ENCODE measurements at places on chromosomes 12 and 14.

- DNase-seq: no peak
Observed at GRCh38 chr14:99239661-99240092, 32.3 kb downstream of the BCL11B start.

GRCh38 chr12:124512667-124513296, 54.6 kb downstream of the NCOR2 start:
- peak; percentile 84 for DNase-seq

- no peak for DNase-seq
Observed at GRCh38 chr14:61456720-61457119, 135.3 kb downstream of the PRKCH start.

DNA sequence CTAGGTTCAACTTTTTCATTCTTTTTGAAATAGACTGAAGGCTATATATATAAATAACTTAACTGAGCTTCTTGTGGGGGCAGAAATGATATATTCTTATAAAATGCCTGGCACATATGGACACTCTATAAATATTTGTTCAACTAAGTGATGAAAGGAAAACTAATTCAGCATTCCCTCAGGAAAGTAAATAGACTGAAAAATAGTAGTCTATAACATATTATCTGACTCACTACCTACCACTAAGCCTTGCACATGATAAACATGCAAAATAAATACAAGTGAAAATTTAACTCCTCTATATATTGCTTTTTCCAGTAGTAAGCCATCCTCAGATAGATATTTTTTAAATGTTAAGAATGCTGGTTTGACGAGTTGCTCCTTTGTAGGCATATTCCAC, 15.7 kb upstream of the BMAL2 start:
- no peak for DNase-seq

GRCh38 chr14:53217316-53217994, 64.3 kb upstream of the DDHD1 start:
- peak; percentile 82 for DNase-seq

DNA sequence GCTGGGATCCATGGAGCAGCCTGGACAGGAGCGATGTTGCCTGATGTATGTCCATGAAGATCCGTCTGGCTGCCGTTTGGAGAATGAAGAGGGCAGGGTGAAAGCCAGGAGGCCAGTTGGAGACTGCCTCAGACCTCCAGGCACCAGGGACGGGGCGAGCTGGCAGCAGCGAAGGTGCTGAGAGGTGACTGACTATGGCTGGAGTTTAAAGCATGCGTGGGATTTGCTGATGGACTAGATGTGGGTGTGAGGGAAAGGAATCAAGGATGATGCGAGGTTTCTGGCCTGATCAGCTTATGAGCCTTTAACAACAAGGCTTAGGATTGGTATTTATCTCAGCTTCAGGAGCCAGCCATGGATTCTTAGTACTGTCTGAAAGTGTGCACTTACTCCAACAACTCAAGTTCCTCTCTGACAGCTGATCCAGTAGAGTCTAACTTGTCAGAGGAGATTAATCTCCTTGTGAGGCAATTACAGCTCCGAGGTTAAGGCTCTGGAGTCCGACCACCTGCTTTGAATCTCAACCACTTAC, 49.4 kb downstream of the DYNC1H1 start:
- DNase-seq: no peak

GRCh38 chr12:11397366-11397765, 2.0 kb upstream of the PRB2 start:
- DNase-seq: no peak

DNA sequence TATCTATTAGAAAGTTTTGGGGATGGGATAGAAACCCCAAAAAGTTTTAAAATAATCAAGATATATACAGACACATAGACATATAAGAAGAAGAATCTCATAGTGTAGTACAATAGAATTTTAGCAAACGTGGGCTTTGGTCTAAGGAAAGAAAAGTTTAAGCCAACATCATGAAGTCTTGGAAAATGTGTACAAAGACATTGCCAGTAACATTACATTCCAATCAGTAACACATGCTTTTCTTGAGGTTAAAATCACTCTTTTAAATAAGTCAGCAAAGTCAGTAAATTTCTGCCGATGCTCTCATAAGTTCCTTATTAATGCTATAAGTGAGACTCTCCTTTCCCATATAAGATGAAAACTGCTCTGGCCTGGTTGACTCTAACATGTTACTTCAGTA, 201.1 kb upstream of the LRIG3 start:
- no peak for DNase-seq

DNA sequence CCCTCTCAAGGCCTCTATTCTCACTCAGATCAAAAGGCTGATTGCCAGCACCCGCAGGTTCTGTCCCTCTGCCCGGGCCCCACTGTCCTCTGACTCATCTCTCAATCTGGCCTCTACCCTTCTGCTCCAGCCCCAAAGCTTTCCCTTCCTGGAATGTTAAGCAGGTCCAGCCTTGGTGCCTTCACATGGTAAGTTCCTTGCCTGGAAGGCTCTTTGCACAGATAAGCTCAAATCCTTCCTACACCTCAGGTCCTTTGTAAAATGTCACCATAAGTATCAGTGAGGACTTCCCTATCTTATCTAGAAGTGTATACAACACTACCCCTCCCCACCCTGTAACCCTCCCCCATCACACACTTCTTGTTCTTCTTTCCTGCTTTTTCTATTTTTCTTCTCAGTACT, 22.2 kb downstream of the LPCAT3 start:
- DNase-seq: no peak

DNA sequence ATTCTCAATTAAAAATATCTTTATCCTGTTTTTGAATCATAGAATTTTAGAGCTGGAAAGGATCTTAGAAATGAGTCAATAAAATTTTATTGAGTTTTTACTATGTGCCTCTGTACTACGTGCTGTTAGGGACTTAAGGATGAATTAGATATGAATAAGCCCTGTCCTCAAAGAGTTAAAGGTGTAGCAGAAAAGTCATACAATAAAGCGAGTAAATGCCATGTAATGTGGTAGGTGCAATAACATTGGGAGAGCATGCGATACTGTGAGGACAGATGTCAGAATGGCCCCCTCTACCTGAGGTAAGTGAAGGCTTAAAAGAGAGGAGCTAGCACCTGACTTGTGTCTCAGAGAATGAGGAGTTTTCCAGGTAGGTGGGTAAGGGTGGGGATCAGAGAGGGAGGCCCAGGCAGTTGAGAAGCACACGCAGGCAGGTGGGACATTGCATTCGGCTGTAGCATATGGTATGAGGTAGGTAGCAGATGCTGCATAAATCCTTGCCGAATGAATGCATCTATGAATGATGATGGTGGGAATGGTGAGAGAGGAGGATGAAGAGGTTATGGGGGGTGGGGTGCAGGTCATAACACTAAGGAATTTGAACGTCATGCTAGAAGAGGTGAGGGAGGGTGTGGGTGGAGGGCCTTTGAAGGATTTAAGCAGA, 35.4 kb upstream of the ATP23 start:
- no peak for DNase-seq

DNA sequence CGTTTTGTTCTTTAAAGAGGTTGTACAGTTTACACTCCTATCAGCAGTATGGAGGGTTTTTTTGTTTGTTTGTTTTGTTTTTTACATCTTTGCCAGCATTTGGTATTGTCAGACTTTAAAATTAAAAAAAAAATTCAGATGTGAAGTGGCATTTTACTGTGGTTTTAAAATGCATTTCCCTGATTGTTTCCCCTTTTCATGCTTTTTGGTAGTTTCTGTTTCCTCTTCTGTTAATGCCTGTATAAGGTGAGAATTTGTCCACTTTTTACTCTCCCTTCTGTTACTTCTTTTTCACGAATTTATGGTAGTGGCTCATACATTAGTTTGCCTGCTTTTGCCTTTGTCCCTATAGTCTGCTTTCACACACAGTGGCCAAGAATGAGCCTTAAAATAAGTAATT, 36.6 kb downstream of the MNAT1 start:
- no peak for DNase-seq

DNA sequence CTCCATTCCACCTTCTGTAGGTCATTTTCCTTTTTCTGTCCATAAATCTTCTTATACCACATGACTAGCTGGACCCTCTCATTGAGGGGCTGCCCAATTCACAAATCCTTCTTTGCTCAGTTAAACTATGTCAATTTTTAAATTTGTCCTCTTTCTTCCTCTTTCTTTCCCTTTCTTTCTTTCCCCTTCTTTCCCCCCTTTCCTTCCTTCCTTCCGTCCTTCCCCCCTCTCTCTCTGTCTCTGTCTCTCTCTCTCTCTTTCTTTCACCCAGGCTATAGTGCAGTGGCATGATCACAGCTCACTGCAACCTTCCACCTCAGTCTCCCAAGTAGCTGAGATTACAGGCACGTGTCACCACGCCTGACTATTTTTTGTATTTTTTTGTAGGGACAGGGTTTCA, 47.1 kb upstream of the TMEM263 start:
- no peak for DNase-seq

- DNase-seq: no peak
Observed at GRCh38 chr12:90677552-90677951, 277.4 kb downstream of the CCER1 start.

- DNase-seq: no peak
Observed at GRCh38 chr12:63927511-63927910, 83.0 kb downstream of the SRGAP1 start.

DNA sequence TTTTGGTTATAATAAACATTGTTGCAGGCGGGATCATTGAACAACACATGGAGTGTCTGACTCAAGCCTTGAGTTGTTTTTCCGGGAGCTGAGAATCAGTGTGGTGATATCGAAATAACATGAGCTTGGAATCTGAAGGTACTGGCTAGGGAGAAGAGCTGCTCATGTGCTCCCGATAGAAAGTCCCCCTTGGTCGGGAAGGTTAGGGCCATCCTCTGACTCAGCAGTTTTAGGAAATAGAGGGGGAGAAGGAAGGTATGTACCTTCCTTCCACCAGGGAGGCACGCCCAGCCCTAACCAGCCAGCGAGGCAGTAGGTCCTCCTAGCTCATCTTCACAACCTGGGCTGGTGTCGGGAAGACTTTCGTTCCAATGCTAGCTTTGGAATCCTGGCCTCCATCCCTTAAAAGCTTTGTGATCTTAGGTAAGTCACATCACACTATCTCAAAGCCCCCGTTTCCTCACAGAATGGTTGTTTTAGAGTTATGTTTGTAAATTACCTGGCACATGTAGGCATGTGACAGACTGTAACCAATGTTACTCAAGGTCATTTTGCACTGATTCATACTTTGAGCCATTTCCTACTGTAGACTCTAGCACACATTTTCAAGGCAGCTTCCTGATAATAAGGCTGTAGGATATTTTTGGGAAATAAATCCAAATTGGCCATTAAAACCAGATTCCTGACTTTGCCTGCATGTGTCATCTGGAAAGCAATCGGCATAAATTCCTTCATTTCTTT, 1.9 kb upstream of the RAB35 start:
- DNase-seq: no peak

DNA sequence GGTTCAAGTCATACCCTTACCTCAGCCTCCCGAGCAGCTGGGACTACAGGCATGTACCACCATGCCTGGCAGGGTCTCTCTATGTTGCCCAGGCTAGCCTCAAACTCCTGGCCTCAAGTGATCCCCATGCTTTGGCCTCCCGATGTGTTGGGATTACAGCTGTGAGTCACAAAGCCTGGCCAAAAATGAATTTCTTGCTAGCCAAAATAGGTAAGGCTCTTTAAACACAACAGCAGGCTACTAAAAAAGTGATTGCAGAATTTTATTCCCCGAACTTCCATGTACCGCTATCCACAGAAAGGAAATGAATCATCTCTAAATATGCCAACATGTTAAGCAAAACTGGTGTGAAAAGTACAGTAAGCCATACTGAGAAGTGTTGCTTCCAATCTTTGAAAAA, 50.6 kb downstream of the WDHD1 start:
- DNase-seq: no peak

GRCh38 chr14:22433069-22433468, 156.0 kb downstream of the DAD1 start:
- no peak for DNase-seq

GRCh38 chr12:106840243-106840642, 65.8 kb downstream of the RIC8B start:
- DNase-seq: no peak

GRCh38 chr12:56810918-56811317, 47.8 kb downstream of the HSD17B6 start:
- DNase-seq: no peak

DNA sequence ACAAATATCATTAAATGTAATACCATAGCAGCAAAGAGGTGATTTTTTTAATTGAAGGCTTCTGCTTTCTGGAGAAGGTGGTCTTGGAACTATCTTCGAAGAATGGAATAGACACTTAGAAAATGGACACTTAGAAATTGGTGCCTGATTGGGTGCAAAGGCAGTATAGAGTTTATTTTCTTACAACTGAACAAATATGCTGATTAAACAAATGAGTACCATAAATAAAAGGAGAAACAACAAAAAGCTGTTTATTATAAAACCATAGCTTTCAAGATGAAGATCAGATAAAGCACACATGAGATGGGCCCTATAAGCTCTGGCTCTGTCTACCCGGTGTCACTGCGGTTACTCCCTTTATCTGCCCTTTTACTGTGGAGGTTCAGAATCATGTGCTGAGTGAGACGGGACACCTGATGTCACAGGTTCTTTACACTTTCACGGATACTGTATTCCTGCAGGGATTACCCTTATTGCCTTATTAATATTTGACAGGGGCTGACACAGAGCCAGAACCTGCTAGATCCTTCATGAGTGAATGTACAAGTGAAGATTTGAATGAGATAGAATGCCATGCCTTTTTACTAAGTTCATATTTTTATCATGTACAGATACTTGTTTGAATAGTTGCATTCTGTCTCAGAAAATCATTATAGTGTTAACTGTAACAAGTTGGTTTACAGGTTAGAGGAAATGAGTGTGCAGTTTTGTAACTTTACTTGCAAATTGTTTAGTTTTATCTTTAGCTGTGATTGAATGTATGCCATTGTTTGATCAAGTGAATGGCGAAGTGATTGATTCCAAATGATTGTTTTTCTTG, 477.5 kb upstream of the RGS6 start:
- DNase-seq: no peak

GRCh38 chr14:74619672-74620131, 7.7 kb upstream of the LTBP2 start:
- no peak for DNase-seq

DNA sequence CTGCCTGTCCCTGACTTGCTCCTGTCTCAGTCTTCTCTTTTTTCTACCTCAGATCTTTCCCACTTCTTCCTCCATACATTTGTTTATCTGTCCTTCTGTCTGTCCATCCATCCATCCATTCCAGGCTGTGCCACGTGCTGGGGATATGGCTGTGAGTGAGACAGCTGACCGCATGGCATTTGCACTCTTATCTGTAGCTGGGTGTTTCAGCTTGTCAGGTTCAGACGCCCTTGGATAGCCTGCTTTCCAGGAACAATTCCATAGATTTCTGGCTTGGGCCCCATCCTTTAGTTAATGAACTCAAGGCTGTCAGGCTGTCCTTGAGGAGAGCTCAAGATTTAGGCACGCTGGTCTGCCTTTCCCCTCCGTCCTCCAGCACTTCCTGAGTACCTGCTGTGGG, 116.6 kb downstream of the TSPAN9 start:
- DNase-seq: no peak

DNA sequence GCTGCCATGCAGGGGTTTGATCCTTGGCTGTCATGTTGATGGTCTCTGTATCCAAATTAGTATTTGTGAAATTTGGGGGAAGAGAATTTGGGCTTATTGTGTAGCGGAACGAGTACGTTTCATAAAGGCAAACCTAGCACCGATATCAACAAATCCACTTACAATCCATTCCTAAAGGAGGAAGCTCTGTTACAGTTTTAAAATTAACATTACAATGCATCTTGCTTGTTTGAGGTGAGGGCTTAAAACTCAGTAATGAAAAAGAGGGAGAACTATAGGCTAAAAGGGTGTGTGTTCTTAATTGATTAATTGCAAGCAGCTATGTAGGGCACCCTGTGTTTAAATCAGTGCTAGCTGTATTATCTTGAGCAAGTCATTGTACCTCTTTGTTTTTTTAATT, 13.7 kb downstream of the RASSF3 start:
- no peak for DNase-seq

- DNase-seq: no peak
Observed at GRCh38 chr14:61126603-61127498, 145.8 kb downstream of the SLC38A6 start.

Measured in left forelimb (tissue), 1 donor.